Thoracic aorta (tissue), 2 donors: ENCODE measurements at places on chromosomes 6 and 20. TPM values are rescaled to one million over a fixed set of nuclear protein-coding genes. Genes with fewer than 3 reads are reported as not detected.
A peak's percentile ranks its signal among the peaks of the same experiment; 100 is the strongest.

DNA sequence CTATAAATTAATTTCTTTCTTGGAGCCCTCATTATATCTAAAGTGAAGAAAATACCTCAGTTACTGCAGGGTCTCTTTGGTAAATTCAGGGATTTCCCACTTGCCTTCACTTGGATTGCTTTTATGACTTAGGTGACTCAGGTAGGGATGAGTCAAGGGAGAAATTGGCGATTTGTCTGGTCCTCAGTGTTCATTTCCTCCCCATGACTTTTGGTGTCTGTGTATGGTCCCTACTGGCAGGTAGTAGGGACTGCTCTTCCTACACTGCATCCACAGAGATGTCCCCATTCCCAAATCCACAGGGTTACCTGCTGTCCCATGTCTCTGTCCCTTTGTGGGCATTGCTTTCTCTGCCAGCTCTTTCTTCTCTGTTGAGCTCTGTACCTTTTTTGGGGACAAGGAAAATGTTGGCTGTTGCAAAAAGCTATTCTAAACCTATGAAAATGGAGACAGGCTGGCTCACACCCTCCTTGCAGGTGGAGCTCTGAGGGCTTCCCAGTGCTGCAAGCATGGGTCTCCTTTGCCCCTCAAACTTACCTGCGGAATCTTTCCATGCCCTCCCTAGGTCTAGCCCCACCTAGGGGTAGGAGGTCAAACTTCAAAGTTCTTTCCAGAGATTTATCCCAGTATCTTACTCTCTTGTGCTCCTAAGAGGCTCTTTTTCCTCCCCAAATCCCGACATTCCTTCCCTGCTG lies 211.9 kb downstream of the ZNF217 start:
- no peak for DNase-seq

GABRR1 gene
- total RNA-seq: not detected

ZC2HC1B gene
- not detected for total RNA-seq

HRH3 gene
- not detected for total RNA-seq

DNA sequence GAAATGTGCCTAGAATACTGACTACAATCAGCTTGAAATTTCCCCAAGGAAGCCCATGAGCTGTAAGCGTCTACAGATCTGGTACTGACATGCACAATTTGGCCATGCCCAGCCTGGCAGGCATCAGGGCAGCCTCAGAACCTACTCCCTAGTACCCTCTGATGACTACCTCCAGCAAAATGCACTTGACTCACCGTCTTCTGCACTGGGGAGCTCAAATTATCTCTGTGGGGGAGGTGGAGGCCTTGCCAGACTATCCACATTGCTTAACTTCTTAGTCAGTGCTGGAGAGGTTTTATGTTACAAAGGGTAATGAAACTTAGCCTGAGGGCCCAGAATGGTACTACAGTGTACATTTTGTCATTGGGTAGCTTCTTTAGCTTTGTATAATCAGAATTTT lies 126.0 kb upstream of the ADGRF1 start:
- DNase-seq: no peak

DNA sequence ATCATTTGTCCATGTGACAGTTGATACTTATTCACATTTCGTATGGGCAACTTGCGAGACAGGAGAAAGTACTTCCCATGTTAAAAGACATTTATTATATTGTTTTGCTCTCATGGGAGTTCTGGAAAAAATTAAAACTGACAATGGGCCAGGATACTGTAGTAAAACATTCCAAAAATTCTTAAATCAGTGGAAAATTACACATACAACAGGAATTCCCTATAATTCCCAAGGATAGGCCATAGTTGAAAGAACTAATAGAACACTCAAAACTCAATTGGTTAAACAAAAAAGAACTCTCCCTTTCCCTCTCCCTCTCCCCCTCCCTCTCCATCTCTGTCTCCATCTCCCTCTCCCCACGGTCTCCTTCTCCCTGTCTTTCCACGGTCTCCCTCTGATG lies 19.4 kb upstream of the EIF2S2 start:
- no peak for DNase-seq

DPPA5 gene
- total RNA-seq: not detected

NCOA5 gene
- 23.7 TPM for total RNA-seq

OPRM1 gene
- total RNA-seq: not detected

GRCh38 chr6:159036673-159037072 lies 8.1 kb downstream of the TAGAP start:
- DNase-seq: no peak

DNA sequence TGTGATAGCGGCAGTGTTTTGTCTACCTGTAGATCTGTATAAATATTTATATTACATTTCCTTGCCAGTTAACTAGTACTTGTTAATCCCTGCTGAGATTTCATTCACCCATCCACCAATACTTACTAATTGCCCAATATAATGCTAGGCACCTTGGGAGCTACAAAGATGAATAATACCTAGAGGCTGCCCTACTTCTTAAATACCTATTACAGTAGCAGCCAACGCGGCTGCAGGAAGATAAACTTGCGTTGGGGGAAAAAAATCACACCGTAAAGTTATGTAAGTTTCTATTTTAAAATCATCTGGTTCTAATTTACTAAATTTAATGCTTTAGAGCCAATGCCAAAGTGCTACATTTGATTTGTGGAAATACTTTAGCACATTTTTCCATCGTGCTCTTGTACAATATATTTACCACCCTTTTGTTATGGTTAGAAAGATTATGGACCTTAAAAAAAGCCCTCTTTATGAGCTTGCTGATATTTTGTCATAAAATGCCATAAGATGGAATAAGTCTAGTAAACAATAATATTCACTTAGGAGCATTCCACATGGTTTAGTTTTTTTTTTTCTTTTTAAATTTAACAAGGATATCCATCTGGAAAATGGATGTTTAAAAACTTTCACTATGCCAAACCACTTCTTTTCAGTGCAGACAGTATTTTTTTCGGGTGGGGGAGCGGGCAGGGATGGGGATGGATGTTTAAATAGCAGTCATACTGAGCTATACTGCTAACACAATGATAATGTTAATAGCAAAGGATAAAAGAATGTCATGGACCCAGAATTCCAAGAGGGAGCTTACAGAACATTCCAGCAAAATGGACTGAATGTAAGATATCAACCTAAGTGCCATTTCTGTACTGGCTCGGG lies 13.2 kb upstream of the NEDD9 start:
- DNase-seq: no peak

PPIL6 gene
- total RNA-seq: 5.8 TPM

DNA sequence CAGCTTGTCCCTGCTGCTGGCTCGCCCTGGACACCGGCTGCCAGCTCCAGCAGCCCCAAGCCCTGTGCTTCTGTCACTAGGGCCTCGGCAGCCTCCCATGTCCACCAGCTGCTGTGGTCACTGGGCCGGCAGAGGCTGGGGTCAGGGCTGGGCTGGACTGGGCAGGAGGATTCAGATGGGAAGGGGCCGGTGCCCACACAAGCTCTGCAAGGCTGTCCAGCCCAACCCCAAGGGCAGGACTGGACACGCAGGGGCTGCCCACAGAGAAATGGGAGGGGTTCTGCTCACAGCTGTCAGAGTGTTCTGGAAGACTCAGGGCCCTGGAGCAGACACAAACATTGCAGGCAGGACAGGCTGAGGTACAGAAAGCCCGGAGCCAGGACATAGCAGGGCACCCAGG lies 65.6 kb downstream of the ADNP start:
- no peak for DNase-seq

SRSF12 gene
- 1.3 TPM for total RNA-seq

GRCh38 chr6:157795841-157796240 lies 27.2 kb upstream of the SNX9 start:
- DNase-seq: no peak

DNA sequence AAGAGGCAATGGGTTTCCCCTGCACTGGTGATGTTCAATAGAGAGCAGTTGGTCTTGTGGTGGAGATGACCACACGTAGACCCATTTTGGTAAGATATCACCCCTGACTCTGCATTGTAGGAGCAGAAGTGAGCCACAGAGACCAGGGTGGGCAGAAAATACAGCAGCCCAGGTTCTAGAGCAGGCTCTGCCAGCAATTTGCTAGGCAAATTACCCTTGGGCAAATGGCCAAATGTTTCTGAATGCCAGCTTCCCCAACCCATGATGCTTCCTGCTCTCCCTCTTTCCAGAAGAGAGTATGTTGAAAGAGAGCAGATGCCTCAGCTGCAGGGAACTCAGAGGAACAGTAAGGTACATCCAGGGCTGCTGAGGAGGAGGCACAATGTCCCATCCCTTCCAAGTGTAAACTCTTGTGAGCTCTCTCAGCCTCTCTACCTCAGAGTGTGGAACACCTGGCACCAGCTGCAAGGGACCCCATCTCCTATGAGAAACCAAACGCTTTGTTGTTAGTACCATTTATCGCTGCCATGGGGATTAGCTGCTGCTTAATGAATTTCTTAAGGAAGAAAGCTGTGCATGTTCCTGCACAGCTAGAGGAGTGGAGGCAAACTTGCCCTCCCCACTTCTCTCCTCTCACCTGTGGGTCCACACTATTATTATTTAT lies 317.5 kb upstream of the MOCS1 start:
- DNase-seq: no peak

DNA sequence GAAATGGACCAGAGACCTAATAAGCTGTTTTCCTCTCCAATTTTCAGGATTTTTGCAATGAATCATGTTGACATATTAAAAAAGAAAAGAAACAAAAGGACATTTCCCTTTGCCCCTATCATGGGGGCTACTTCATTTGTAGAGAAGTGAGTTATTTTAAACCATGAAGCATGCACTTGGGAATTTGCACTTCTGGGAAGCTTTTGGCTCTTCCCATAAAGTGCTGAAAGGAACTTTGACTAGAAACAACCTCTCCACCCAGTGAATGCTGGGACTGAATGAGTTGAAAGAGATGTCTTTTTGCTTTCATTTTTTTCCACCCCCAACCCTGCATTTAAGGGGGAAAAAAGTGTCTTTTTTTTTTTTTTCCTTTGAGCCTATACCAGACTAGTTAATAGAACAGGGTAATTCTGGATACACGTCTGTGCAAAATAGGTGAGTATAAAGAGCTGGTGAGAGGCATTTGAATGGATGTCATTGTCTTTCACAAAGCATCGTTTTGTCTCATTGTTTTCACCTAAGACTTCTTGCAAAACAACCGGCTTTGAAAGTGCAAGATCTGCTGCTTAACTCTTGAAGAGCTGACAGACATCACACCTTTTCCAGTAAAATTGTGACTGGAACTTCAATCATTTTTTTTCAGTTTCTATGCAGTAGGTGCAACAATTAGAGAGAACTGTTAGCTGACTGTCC lies 138.7 kb upstream of the BACH2 start:
- no peak for DNase-seq

DNA sequence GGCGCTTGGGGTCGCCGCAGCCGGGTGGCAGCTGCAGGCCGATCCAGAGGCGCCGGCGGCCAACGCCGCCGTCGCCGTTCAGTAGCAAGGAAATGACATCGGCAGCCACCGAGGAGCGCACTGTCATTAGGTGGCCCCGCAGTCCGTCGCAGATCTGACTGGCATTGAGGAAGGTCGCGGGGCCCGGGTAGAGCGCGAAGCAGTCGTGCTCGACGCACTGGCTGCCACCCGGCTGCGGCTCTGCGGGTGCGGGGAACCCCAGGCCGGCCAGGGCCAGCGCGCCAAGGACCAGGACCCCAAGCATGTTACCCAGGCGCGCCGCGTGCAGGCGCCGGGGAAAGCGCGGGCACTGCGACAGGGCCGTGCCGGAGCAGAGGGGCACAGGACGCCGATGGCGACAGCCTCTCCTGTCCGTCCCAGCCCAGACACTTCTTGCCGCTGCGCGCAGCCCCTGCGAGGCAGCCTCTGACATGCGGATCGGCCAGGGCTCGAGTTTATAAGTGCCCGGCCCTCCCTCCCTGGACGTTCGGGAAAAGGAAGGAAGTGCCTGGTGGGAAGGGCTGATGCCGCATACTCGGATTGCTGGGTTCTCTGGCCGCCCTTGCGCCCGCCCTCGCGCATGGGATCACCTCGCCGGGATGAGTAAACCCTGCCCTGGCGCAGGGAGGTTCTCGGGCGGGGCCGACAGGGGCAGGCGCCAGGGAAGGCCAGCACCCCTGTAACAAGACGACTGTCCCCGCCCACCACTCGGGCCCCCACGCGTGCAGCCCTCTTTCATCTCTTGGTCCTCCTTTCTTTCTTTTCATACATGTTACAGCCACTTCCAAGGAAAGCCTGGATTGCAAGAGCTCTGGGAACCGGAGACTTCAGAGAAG lies at the start of gene THBD:
TSS of gene THBD (minus strand) at position 472 of the 875 bp plus-strand sequence. CDS start at position 304, 168 bp downstream.
- DNase-seq: peak; percentile 65

DNA sequence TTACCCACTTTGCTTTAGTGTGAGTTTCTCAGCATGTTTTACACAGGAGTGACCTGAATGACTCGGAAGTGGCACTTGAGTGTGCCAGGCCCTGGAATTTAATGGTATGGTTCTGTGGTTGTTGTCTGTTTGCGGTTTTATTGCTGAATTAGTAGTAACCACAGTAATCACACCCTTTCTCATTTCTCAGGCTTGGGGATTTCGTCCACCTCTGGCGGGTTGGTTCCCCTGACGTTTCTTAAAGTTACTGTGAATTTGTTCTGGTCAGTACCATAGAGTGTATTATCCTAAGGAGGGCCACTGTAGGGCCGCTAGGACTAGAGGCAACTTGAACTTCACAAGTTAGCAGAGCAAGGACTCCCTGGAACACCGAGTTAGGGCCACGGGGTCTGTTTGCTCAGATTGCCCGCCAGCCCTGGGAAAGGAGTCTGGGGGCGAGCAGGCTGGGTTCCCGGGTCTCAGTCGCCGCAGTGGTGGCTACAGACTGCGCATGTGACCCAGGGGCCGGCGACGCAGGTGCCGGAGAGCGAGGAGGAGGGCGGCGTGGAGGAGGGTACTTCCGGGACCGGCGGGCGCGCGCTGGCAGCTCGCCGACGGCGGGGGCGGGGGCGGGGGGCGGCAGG lies 546 bp upstream of the KLHL32 start:
- DNase-seq: peak; percentile 12

- no peak for DNase-seq
Observed at GRCh38 chr20:59148701-59149493, 14.7 kb upstream of the ZNF831 start.

- DNase-seq: no peak
Observed at GRCh38 chr6:98838032-98838431, 3.7 kb downstream of the POU3F2 start.

DNA sequence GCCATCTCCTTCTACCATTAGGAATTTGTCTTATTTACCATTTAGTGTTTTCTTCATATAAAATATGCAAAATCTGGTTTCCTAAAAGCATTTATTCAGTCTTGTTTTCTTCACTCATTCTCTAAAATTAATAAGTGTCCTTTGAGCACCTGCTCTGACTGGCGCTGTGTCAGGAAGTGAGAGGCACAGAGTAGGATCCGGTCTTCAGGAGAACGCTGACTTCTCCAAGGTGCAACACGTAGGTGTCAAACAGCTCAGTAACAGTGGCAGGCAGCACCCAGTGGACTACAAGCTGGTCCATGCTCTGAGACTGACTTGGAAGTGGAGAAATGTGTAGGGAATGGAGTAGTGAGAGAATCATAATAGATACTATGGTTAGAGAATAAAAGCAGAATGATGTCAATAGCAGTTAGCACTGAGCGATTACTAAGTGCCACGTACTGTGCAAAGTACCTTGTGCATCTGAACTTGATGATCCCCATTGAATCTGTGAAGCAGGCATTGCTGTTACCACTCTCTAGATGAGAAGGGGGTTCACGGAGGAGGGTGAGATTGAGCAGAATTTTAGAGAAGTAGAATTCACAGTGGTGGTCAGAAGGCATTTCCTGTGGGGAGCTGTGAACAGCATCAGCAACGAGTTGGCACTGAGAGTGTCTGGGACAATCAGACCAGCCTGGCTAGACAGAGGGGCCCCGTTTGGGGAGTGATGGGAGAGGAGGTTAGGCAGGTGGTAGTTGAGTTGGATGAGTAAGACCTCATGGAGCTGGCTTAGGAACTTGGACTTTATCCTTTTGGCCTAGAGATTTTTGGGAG lies 569.8 kb downstream of the QKI start:
- no peak for DNase-seq
